ENCODE measurements at places on chromosomes 1 and 21.

DNA sequence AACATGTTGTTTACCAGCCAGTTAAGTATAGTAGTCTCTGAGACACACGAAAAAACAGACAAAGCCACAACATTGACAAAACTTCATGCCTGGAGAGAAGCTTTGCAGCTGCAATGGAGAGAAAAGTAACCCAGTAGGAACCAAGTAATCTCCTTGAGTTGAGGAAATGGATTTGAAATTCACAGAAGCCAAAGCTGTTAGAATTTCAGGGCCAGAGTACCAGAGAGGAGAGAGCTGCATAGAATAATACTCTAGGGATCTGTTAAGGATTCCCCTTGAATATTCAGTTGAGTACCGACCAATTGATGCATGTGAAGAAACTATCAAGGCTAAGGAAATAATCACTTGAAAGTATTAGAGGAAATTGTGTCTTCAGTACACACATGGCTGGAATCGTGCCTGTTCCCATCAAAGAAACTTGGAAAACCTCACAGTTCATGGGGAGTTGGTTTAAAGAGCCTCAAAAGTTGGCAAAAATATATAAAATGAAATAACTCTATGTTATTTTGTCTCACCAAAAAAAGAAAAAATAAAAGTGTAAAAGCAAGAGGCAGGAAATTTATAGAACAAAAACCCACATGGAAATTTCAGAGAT lies 324.0 kb upstream of the NEGR1 start:
- DNase-seq: no peak

- DNase-seq: no peak
These were observed 70.5 kb downstream of the MRPL39 start for GRCh38 chr21:25536752-25537151.

DNA sequence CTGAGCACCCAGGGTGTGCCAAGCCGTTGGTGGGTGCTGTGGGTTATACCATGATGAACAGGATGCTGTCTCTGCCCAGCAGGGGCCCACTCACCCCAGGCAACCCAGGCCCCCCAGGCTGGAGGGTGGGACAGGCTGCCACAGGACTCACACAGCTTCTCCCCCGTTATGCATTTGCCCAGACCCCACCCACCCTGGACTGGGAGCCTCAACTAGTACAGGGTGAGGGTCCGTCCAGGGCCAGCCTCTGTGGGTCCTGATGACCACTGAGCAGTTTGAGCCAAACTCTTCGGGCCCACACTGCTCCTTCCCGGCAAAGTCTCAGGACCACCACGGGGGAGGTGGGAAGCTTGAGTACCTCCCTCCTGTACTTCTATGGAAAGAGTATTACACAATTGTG lies 3.8 kb upstream of the PRELP start:
- DNase-seq: no peak

DNA sequence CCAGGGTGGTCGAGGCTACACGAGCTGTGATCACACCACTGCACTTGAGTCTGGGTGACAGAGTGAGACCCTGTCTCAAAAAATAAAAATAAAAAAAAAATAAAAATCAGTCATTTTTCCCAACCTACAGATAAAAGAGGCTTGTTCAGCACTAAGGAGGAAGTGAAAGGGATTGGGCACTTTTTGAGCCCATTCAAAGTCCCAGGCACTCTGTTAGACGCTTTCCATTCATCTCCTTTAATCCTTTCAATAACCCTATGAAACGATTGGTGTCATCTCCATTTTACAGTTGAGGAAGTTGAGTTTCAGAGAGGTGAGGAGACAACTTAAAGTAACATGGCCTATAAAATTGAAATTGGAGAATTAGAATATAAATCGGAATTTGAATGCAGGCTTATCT lies 10.4 kb upstream of the AGO4 start:
- no peak for DNase-seq

GRCh38 chr1:205938682-205939081 lies 4.6 kb downstream of the SLC26A9 start:
- DNase-seq: no peak

- peak; percentile 62 for DNase-seq
These were observed 2.7 kb upstream of the KCNJ9 start for GRCh38 chr1:160078512-160079195.
